Inflammatory macrophage treated with lipopolysaccharide for 4 hours (primary cell): ENCODE measurements at places on chromosomes 16 and 17.
A peak's percentile ranks its signal among the peaks of the same experiment; 100 is the strongest.

DNA sequence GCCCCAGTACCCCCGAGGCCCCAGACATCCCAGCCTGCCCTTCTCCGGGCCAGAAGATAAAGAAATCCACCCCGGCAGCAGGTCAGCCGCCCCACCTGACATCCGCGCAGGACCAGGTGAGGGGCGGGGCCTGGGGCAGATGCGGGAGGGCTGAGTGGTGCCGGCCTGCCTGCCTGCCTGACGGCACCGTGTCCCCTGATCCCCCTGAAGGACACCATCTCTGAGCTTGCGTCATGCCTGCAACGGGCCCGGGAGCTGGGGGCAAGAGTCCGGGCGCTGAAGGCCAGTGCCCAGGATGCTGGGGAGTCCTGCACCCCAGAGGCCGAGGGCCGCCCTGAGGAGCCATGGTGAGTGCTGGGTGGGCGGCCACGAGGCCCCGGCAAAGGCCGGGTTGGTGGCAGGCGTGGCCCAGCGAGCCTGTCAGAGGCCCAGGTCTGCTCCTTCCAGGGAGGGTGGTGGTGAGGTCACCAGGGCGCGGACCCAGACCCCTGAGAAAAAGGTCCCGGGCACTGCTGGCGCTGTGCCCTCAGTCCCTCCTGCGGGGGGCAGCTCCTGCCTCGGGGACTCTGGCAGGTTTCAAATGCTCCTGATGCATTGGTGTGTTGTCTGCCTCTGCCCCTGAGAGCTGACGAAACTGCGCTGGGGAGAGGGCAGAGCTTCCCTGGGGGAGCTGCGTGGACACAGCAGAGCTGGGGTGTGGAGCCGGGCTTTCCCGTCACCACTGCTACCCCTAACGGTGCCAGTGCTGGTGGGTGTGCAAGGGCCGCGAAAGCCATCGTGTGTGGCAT lies 1.2 kb downstream of the CDT1 start:
- no peak for DNase-seq

DNA sequence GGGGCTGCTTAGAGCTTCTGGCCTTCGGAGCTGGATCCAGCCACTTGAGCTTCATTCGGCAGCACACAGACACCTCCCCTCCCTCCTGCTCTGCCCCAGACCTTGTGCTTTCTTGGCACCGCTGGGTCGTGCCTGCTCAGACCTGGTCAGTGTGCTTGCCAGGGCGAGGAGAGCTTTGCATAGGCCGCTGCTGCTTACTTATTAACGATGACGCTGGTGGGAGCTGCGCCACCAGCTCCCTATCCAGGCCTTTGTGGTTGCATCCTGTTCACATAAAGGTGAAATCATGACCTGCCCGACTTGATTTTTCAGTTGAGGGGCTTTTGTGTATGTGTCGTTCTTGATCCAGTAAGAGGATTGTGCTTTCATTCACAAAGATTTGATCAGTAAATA lies 101.1 kb downstream of the MSI2 start:
- DNase-seq, result no peak

DNA sequence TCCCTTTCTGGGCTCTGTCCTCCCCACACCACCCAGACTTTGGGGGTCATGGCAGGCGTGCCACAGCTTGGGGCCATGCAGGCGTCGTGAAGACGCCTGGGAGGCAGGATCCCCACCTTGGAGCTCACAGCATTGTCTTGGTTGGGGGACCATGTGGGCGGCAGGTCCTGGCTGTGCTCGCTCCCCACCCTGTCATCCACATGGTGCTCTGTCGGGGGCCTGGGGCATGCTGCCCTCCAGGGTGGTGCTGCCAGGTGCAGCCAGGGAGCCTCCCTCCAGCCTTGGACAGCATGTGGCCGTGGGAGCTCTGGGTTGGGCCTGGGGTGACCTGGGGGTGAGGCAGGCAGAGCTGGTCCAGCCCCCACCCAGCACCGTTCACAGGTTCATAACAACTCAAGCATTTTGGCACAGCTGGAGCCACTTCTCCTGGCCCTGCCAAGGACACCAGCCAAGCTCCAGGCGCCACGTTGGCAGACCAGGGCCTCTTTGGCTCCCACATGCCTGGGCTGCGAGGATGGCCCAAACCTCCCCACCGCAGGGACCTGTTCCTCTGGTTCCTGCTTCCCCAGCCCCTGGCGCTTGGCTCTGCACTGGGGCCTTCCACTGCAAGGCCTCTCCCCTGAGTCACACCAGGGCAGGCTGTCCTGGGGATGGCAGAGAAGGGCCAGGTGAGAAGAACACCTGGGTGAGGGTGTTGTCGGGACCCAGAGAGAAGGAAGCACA lies 15.1 kb upstream of the ATP6V0C start:
- no peak for DNase-seq

- DNase-seq, result no peak
Measured at GRCh38 chr16:30470632-30470995, 1.9 kb upstream of the ITGAL start.

- peak; percentile 53 for DNase-seq
Measured at GRCh38 chr16:53864819-53865493, 161.0 kb downstream of the FTO start.

- peak; percentile 87 for DNase-seq
Measured at GRCh38 chr16:66594739-66595138, 9.8 kb upstream of the CMTM3 start.

DNA sequence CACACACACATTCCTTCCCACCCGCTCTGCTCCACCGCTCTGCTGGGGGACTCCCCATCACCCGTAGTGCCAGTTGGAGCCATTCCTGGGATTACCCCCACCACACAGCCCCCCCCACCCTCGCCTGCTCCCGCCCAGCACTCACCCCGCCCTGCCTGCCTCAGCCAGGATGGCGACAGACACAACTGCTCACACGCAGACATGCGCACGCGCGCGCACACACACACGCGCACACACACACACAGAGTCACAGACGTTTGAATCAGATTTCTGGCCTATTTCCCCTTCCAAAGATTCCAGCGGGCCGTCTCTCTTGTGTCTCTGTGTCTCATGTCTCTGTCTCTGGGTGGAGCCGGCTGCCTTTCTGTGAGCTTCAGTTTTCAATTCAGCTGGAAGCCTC lies 4.4 kb downstream of the CACNA1G start:
- DNase-seq, result peak; percentile 63

DNA sequence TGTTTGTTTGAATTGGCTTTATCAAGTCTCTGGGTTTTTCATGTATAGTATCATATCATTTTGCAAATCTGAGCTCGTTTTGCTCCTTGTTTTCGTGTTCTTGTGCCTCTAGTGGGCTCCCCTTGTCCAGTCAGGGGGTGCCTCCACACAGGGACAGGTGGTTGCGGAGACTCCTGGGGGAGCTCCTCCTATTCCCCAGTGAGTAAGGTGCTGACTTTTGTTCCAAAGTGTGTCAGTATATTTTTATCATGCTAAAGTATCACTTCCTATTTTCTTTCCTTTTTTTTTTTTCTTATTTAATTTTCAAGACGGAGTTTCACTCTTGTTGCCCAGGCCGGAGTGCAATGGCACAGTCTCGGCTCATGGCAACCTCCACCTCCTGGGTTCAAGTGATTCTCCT lies 30.3 kb upstream of the IL17C start:
- DNase-seq, result no peak

- DNase-seq, result peak; percentile 60
Measured at GRCh38 chr16:66588981-66589713, 9.9 kb downstream of the CMTM2 start.

GRCh38 chr16:1830213-1830612 lies 3.2 kb downstream of the FAHD1 start:
- DNase-seq, result no peak
